Suppressor macrophage treated with lipopolysaccharide for 4 hours (primary cell): ENCODE measurements at places on chromosomes 2 and 18.

DNA sequence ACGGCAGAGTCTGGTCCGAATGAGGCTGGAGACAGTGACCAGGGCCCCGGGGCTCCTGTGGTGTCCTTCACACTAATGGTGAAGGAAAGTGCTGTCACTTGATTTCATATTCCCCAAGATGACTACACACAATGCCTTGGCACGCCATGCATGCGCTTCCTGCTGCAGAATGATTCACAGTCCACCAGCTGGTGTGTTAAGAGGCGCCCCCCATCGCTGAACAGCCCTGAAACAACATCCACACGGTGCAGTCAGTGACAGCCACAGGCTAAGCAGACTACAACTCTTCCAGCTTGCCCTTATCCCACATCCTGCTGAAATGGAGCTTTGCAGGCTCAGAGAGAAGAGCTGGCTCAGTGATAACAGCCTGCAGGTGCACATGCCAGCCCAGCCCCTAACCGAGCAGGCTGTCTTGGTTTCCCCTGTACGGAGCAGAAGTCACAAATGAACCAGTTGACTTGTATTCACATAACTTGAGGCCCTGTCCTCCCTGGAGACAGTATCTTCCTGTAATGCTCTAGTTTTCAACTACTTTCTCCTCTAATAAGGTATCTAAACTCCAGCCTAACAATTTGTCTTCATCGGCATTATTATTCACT lies 24.3 kb upstream of the CDH20 start:
- DNase-seq = no peak

- DNase-seq = peak; percentile 72
These were observed 6.6 kb downstream of the D2HGDH start for GRCh38 chr2:241741016-241741415.

GRCh38 chr2:143435131-143435530 lies 305.9 kb downstream of the ARHGAP15 start:
- DNase-seq = no peak

DNA sequence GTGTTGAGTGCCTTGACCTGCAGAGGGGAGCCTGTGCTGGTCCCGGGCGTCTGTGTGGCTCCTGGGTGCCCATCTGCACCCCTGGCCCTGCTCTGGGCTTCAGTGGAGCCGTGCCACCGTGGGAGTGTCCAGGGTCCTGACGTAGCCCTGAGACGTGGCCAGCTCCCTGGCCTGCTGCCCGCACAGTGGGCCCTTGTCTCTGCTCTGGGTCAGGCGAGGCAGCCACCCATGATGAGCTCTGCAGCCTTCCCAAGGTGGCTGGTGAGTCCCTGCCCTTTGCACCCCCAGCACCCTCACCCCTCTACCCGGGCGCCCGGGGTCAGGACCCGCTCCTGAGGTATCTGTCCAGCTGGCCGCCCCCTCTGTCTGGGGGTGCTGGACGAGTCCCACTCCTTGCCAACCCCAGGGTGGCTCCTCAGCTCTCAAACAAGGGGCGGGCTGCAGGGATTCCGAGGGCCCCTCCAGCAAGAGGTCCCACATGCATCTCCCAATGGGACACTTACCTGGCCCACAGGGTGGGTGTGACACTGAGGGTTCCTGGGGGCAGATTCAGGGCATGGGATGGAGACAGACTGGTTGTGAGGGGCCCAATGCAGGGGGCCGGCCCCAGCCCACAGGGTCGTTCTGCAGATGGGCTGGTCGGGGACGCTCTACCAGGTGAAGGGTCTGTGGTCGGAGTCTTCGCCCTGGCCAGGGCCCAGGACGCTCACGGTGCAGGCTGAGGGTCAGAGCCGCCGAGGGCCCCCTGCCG lies 2.4 kb downstream of the NEU4 start:
- no peak for DNase-seq

DNA sequence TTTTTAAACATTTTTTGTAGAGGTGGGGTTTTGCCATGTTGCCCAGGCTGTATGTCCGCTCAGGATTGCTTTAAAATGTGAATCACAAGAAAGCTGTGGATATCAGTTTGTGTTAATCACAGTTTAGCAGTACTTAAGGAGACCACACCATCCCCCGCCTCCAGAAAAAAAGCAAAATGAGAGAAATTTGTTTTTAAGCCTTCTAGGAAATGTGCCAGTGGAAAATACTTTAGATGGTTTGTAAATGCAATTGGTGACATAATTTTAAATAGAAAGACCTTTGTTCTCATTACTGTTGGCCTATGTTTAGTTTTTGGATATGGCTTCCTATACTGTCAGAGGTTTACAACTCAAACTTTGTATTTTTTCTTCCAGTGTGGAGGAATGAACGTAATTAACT lies 27.0 kb downstream of the GCA start:
- no peak for DNase-seq

GRCh38 chr18:51171625-51172259 lies 25.7 kb downstream of the MEX3C start:
- DNase-seq = peak; percentile 57

- DNase-seq = no peak
These were observed 248.6 kb downstream of the LOXHD1 start for GRCh38 chr18:46408334-46408987.

- DNase-seq = no peak
These were observed 101.2 kb upstream of the ASB18 start for GRCh38 chr2:236365258-236366048.

GRCh38 chr2:118430510-118431164 lies 342.4 kb downstream of the INSIG2 start:
- no peak for DNase-seq

DNA sequence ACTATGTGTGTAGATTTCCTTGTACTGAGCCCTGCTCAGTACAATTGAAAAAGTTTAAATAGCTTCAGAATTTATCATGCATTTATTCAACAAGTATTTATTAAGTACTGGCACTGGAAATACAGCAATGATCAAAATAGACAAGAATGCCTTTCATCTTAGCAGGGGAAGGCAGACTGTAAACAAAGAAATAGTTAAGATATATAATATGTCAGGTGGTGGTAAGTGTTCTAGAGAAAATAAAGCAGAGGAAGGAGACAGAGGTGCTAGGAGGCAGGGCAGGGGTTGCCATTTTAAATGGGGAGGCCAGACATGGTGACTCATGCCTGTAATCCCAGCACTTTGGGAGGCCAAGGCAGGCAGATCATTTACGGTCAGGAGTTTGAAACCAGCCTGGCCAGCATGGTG lies 13.6 kb upstream of the LIPG start:
- DNase-seq = no peak

GRCh38 chr2:69674316-69674670 lies 30.8 kb upstream of the AAK1 start:
- DNase-seq = no peak

GRCh38 chr2:85873679-85874078 lies 15.1 kb downstream of the ST3GAL5 start:
- no peak for DNase-seq

DNA sequence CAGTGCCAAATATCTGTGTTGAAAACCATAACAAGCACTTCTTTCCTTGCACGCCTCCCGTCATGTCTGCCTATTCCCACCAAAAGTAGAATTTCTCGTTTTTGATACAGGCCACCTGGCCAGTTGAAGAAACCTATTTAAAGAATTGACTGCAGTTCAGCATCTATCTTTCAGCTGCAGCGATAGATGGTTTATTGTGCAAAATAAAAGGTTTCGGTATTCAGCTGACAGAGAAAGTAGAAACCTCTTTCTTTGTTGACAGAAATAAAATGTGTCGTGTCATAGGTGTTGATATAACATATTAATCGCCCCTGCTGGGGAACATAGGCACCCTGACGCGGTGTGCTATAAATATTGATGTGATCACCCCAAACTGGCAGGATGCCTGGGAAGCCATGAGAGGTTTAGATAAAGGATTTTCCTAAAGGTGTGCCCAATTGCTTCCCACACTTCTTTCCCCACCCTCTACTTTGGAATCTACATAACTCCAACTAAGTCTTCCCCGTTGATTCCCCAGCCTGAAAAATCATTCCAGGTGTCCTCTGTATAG lies 570.4 kb downstream of the CCDC85A start:
- no peak for DNase-seq

GRCh38 chr2:181457741-181458425 lies 697 bp downstream of the ITGA4 start:
- peak; percentile 32 for DNase-seq

- DNase-seq = no peak
These were observed 18.6 kb downstream of the GLI2 start for GRCh38 chr2:120754067-120754960.
